Testis (tissue), 5 donors: ENCODE measurements at places on chromosomes 5 and 9. TPM values are rescaled to one million over a fixed set of nuclear protein-coding genes. Genes with fewer than 3 reads are reported as not detected.

DNA sequence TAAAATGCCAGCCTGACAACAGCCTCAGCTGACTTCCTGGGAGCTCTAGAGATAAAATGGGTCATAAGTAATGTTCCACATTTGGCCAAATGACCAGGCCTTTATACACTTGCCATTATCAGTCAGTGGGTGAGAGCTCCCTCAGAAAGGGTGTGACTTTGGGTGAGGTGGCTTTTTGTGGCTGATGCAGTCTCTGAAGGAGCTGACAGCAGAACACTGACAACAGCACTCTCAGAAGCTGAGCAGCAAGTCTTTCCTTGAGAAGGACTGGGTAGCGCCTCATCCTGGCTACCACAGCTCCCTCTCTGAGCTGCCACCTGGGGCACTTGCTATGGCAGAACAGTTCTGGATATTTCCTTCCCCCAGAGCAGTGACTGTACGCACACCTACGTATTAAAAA is 22.0 kb upstream of the GNAQ start:
- H3K36me3 ChIP-seq: no peaks in the 10 kb centered on the region
- H3K27me3 ChIP-seq: no peaks in the 10 kb centered on the region

GRCh38 chr9:77810047-77810446 is 161.9 kb upstream of the GNA14 start:
- H3K27ac ChIP-seq: no peak overlapping the region
- no peak overlapping the region for H3K4me3 ChIP-seq
- no peaks in the 10 kb centered on the region for H3K4me1 ChIP-seq

The ANKRD31 gene
- 16.9 TPM for total RNA-seq

DNA sequence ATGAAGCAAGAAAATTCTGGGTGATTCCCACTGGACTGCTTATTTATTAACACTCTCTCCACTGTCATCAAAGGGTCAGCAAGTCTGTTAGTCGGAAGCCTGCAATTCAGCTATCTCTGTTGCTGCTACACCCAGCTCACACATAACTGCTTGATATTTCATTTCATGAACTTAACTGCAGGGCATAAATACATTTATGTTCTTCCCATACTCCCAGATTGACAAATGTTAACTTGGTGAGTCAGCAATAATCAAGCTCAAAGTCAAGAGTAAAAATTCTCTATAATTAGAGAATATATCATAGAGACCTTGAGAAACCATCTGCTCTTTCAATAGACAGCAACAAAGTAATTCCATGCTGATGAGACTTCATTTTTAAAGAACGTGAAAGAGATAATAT is 198.8 kb downstream of the ADAMTS12 start:
- H3K27me3 ChIP-seq: no peaks in the 10 kb centered on the region
- DNase-seq: no peak
- H3K27ac ChIP-seq: no peak overlapping the region
- no peaks in the 10 kb centered on the region for H3K36me3 ChIP-seq
- H3K4me3 ChIP-seq: no peak overlapping the region

The CD74 gene
- 223 TPM for total RNA-seq

The NR5A1 gene
- 43.5 TPM for total RNA-seq

The PDE8B gene
- 7.2 TPM for total RNA-seq

GRCh38 chr5:6593148-6594016 is 39.5 kb downstream of the NSUN2 start:
- H3K4me1 ChIP-seq: no peaks in the 10 kb centered on the region
- H3K36me3 ChIP-seq: no peaks in the 10 kb centered on the region
- H3K4me3 ChIP-seq: no peak overlapping the region
- DNase-seq: no peak
- no peaks in the 10 kb centered on the region for H3K27me3 ChIP-seq

DNA sequence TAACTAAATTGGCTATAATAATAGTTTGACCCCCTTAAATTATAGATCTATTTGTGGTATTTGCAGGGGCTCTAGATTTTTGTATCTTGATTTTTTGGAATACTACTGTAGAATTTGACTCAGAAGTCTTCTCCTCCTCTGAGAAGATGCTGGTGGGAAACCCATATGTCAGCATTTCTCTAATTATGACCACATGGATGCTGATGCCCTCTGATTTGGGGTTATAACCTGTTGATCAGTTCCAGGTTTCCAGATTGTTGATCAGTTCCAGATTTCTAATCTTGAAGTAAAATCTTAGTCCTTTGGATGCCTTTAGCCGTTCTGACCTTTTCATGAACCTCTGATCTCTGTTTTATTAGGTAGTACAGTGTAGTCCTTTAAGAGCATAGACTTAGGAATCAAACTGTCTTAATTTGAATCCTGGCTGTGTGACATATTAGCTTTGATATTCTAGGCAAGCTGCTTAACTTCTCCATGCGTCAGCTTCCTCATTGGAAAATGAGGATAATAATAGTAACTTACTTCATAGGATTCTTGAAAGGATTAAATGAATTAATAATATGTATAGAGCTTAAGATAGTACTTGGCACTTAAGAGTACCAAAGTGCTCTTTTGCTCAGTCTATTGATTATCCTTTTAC is 8.1 kb downstream of the FSD1L start:
- H3K27ac ChIP-seq: no peak overlapping the region
- H3K36me3 ChIP-seq: no peaks in the 10 kb centered on the region
- no peak for DNase-seq
- H3K4me1 ChIP-seq: peaks cover 7% of the 10 kb centered on the region

- no peaks in the 10 kb centered on the region for H3K27me3 ChIP-seq
- no peaks in the 10 kb centered on the region for H3K36me3 ChIP-seq
- no peaks in the 10 kb centered on the region for H3K4me1 ChIP-seq
- no peak overlapping the region for H3K27ac ChIP-seq
Observed at GRCh38 chr9:21616082-21616778, 134.1 kb upstream of the IFNE start.

GRCh38 chr9:91045041-91045440 is 243.4 kb downstream of the SYK start:
- H3K4me1 ChIP-seq: peaks cover 13% of the 10 kb centered on the region
- no peak overlapping the region for H3K4me3 ChIP-seq

DNA sequence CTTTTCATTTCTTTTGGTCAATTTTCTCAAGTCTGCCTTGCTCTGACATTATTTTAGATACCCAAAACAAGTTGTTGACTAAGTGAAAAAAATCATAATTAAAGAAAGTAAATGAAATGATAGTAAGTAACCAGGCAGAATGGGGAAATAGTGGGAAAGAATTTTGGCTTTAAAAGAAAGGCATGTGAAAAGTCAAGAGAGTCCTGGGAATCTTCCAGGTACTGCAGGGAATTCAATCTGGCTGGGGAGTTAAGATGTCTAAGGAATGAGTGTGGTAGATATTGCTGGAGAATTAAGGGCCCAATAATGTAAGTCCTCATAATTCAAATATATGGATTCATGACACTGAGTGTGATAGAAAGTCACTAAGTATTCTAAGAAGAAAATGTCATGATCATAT is 123.1 kb upstream of the PAPPA start:
- no peaks in the 10 kb centered on the region for H3K36me3 ChIP-seq
- H3K4me3 ChIP-seq: no peak overlapping the region
- H3K27ac ChIP-seq: no peak overlapping the region
- no peaks in the 10 kb centered on the region for H3K4me1 ChIP-seq
- H3K27me3 ChIP-seq: no peaks in the 10 kb centered on the region
- DNase-seq: no peak

The MUSK gene
- total RNA-seq: 6.9 TPM
